NCI-H2227 treated with DMSO at 0.1 percent for 48 hours (cell line): ENCODE measurements at places on chromosomes 7 and 10.

GRCh38 chr10:122624546-122624945 lies 64.0 kb downstream of the DMBT1 start:
- DNase-seq = no peak

- DNase-seq = no peak
These were observed 28.8 kb downstream of the XPNPEP1 start for GRCh38 chr10:109894516-109894915.

- no peak for DNase-seq
These were observed 102.5 kb downstream of the RAMP3 start for GRCh38 chr7:45259966-45260646.

DNA sequence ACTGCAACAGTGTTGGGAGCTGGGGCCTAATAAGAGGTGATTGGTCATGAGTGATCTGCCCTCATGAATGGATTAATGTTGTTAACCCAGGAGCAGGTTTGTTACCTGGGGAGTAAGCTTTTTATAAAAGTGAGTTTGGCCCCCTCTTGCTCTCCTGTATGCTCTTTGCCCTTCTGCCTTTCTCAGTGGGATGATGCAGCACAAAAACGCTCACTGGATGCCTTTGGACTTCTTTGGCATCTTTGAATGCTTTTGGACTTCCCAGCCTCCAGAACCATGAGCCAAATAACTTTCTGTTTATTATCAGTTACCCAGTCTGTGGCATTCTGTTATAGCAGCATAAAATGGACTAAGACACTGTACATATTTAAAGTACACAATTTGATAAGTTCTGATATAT lies 48.5 kb downstream of the CCDC71L start:
- DNase-seq = no peak
